ENCODE measurements at places on chromosomes 16 and 17.

DNA sequence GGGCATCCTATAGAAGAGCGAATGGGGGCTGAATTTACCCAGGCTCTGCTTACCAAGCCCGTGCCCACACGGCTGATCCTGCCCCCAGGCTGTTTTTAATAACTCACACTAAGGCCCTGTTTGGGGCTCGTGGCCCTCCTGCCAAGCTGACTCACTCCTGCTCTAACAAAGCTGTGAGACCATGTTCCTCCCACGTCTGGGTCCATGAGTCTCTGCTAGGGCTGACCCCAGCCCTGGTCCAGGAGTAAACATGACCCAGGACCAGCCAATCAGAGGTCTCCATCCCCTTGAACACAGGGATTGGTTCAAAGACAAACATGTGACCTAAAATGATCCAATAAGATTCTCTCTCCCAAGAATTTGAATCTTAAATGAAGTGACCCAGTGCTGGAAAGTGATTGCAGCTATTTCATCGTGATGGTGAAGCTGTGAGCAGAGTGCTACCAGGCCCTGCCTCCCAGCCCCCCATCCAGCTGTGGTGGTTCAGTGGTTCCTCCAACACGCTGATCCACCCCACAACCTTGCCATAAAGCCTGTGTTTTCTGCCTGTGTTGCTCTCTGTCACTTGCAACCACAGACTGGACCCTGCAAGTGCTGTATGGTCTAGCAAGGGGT lies 57.2 kb downstream of the C16orf82 start:
- DNase-seq = no peak

GRCh38 chr17:27269201-27269600 lies 24.7 kb upstream of the WSB1 start:
- no peak for DNase-seq

DNA sequence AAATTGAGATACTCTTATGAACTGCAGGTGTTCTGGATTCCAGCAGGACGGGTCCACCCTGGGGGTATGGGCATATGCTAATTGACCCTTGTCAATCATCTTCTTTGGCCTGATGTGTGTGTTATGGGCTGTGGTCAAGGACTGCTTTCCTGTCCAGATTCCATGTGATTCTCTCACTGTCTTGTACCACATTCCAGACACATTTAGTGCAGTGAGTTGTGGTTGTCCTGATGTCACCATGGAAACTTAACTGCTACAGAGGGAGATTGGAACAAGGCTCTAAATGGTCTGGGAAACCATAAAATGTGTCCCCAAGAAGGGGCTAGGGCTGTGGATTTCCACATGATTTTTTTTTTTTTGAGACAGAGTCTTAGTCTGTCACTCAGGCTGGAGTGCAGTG lies 367.4 kb downstream of the UTP18 start:
- DNase-seq = no peak

DNA sequence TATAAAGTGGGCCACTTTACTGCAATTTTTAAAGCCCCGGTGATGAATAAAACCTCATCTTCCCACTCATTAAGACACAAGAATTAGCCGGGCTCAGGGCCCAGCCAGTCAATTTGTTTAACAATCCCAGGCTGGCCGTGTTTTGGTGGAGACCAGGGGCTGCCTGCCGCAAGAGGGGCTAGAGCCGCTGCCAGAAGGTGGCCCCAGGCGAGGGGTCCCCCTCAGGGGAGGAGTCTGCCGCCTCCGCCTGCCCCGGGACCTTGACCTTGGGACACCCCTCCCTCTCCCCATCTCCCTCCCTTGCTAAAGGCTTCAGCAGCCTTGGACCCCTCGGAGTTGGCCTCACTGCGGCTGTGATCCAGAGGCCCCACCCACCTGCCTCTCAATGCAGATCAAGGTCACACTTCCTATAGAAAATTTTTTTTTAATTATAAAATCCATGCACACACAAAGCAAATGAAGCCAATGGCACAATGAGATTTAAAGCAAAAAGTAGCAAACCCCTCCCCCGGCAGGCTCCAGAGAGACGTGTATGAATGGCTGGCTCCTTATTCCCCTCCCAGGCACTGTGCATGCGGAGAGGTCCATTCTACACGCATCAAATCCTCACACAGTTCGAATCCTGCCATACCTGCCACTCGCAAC lies 23.0 kb upstream of the SLC38A10 start:
- no peak for DNase-seq

DNA sequence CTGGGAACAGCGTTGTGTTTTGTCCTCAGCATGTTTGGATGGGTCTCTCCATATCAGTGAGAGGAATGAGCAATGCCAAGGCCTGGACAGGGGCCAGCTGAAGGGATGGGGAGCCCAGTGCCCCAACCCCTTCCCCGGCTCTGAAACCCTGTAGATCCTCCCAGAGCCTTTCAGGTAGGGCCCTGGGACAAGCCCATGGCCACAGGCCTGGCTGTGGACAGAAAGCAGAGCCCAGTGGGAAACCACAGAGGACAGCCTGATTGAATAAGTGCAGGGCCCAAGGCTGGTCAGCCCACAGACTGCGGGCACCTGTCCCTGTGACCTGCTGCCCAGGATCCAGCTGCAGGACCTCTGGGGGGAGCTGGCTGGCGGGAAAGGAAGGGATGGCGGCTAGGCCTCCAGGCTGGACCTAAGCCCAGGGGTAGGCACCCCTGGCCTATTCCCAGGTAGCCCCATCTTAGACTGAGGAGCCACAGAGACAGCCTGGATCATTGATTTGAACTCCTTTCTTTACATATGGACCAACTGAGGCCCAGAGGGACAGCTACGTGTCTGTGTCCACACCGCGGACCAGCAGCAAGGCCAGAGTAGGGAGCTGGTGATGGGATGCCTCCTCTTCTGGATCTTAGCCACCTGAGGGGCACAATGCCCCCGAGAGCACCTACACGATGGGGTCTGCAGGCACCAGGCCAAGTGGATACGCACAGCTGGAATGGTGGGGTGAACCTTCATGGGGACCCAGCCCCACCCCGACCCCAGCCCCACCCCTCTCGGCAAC lies 1.3 kb downstream of the CCDC102A start:
- DNase-seq = no peak

DNA sequence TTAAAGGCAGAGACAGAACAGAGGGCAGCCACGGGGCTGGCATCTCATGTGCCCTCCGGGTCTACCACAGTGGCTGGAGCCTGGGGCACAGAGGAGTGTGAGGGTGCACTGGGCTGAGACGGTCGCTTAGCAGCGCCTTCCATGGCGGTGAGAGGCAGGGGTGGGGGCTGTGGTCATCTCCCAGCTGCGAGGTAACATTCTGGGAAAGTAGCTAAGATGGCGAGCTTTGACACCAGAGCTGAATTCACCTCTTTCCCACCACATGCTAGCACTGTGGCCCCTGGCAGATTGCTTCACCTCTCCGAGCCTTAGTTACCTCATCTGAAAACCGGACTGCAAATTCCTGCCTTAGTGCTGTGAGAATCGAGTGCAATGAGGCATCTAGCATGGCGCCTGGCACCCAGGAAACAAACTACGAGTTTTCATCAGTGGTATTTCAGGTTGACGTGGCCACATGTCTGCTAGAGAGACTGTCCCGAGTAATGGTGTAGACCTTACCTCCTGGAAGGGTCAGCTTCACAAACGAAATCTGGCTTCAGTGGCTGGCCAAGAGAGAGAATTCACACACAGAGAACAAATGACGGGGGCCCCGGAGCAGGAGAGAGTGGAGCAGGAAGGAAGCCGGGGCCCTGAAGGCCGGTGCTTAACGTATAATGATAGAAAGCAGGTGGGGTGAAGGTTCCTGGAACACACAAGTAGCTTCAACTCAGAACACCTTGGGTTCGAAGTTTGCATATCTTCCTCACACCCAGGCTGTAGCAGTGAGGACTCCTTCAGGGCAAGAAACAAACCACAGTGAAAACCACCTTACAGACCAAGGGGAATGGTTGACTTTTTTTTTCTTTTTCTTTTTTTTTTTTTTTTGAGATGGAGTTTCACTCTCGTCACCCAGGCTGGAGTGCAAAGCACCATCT lies 63.9 kb upstream of the RPH3AL start:
- no peak for DNase-seq

DNA sequence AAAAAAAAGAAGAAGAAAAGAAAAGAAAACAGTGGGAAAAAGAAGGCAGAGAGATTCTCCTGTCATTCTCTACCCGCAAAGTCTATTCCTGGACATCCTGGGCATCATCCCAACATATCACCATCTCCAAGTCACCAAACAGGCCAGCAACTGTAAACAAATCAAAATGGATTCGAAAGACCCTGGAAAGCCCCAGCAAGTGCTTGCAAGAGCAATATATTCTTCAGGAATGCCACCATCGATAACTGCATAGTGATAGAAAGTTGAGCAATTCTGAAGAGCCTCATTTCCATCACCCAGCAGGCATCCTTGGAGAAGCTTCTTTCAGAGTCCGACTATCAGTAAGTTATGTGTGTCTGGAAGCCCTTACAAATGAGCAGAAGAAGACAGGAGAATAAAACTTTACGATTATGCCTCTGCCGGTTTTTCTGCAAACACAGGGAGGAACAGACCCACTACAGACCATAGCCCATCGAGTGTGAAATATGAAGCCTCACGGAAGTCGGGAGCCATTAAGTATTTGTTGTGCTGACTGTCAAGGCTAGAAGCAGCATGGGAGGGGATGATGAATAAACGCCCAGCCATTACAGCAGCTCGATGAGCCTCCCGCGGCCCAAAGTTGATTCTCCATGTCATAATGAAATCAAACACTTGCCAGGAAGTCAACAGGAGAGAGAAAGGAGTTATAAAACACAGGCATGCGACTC lies 64.5 kb upstream of the SEC14L1 start:
- DNase-seq = no peak

- no peak for DNase-seq
Observed at GRCh38 chr17:81824595-81824994, 8.5 kb downstream of the MCRIP1 start.

DNA sequence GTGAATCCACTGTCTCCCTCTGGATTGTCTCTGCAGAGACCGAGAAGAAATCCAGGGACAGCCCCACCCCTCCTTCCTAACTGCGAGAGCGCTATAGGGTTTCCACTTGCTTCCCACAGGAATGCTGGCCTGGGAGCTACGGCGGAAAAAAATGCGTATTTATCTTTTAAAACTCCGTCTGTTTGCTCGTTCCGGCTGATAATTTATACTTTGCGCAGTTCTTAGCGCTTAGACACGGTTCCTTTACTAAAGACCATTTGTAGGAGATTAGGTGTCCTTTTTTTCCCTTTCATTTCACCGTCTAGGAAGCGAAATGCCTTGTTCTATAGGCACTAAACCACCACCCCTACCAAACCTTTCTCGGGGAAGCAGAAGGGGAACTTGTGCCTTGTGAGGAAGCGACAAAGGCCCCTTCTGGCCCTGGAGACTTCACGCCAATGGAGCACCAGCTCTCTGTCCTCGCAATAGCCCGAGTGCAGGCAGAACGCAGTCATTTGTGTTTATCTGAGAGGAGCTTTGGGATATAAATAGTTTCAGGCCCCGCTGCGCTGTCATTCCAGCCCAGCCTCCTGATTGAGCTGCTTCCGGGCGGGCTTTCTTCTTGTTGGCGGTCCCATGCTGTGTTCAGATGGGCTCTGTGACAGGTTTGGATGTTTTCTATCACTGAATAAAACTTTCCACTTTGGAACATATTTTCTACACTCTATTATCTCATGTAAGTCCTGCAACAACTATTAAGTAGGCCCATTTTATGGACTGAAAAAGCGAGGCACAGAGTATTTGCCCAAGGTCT lies 791 bp upstream of the SUPT4H1 start:
- no peak for DNase-seq

DNA sequence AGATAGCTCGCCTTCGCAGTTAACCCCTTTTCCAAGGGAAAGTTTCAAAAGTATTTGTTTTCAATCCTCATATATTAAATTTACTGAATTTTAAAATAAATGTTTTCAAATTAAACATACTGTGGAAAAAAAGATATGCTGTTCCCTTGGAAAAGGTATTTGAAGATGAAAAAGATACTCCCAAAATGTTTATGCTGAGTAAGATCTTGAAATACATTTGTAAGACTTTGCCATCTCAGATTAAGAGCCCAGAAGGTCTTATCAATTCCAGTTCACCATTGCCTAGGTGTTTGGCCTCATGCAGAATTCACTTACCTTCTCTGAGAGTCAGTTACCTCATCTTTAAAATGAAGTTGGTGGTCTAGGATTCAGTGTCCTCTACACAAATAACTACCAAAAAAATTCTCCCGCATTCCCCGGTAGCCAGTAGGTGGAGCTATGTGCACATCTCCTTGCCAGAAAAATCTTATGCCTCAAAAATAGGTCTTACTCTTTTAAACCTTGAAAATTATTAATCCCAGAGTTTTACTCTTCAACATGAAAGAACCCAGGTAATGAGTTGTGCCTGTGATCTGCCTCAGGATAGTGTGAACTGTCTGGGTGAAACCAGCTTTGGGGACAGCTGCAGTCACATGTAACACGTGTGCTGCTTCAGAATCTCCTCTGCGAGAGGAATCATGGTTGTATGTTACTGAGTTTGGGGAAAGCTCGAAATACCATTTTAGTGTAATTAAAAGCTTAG lies 178.3 kb downstream of the MRTFB start:
- peak; percentile 16 for DNase-seq

GRCh38 chr17:68324114-68324513 lies 32.8 kb downstream of the ARSG start:
- DNase-seq = no peak

DNA sequence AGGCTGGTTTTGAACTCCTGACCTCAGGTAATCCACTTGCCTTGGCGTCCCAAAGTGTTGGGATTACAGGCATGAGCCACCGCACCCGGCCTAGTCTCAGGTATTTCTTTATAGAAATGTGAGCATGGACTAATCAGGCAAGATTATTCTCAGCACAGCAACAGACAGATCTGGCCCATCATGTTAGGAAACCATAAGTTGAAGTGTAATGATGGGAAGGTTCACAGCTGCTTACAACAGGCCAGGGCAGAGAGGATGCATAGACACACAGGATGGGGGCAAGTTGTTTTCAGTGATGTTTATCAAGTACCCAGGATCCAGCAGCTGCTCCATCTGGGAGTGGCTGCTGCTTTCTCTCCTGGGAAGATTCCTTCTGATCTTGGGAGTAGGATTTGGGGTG lies 16.6 kb upstream of the NOS2 start:
- DNase-seq = no peak

DNA sequence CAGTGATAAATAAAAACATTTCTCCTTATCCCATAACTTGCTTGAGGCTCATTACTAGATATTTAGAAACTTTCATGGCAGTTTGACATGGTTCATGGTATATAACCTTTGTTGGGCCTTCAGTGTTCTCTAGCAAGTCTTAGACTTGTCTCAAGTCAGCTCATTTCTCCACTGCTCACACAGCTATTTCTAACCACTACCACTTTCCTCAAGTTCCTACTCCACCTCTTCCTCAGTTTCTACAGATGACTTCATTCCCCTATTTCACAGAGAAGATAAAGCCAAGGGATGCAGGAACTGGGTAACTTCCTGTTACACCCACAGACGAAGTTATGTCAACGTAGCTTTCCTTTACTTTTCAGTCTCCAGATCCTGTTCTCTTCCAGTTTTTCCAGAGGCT lies 23.2 kb downstream of the NLK start:
- no peak for DNase-seq

DNA sequence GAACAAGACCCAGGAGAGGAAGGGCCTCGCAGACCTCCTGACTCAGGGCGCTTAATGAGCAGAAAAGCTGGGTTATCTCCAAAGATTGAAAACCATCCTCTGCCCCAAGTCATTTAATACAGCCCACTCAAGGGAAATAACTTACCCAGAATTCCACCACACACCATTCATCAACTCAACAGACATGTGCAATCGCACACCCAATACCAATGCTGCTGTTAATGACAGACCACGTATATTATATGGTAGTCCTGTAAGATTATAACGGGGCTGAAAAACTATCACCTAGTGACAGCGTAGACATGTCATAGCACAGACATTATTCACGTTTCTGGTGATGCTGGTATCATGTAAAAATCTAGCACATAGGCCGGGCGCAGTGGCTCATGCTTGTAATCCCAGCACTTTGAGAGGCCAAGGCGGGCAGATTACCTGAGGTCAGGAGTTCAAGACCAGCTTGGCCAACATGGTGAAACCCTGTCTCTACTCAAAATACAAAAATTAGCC lies 52.5 kb upstream of the HELZ start:
- DNase-seq = no peak

Measured in NT2/D1 (cell line).